Central memory CD4-positive, alpha-beta T cell (primary cell): ENCODE measurements at places on chromosomes 11 and 22.

DNA sequence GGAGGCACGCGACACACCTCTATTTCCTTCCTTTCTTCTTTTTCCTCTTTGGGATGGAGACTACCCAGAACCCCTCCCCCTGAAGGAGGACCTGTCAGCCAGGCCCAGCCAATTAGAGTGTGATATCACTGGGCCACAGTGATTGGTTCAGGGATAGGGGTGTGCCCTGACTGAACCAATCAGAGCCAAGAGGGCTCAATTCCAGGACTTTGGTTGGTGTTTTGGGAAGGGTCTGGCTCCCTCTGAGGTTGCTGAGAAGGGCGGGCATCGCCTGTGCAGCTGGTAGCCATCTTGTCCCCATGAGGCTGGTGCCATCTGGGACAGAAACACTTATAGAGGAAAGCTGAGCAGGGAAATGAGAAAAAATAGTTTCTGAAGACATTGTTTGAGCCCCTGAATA lies 71.4 kb downstream of the CHST1 start:
- DNase-seq = no peak

- DNase-seq = no peak
Measured at GRCh38 chr11:66011785-66012303, at the start of gene CST6. Gene CST6 (plus strand): TSS chr11:66012008. CDS start chr11:66012045, 37 bp downstream.

- DNase-seq = peak; percentile 53
Measured at GRCh38 chr11:75802913-75803820, 11.8 kb upstream of the UVRAG start.

DNA sequence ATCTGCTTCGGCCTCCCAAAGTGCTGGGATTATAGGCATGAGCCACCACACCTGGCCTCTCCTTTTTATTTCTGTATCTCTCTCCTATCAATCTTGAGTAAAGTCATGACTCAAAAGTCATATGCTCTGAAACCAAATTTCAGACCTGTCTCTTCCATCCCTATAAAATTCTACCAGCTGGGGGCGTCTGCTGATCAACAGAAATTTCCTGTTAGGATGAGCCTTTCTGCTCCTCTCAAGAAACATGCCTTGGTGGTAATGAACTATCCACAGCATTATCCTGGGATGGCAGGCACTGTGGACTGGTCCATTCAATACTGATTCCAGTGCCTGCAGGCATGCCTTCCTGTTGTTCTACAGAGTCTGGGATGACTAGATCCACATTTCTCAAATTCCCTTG lies 472.6 kb downstream of the NELL1 start:
- no peak for DNase-seq

- no peak for DNase-seq
Measured at GRCh38 chr22:22935546-22936157, 48.0 kb downstream of the IGLL5 start.

GRCh38 chr11:40252236-40252635 lies 1207.2 kb downstream of the LRRC4C start:
- no peak for DNase-seq

GRCh38 chr22:49564054-49564453 lies 263.6 kb downstream of the BRD1 start:
- no peak for DNase-seq
